ENCODE measurements at places on chromosomes 13 and 19. TPM values are rescaled to one million over a fixed set of nuclear protein-coding genes. Genes with fewer than 3 reads are reported as not detected.
A peak's percentile ranks its signal among the peaks of the same experiment; 100 is the strongest.

- H3K27me3 ChIP-seq, result no peaks in the 10 kb centered on the region
- peak; percentile 33 for DNase-seq
- H3K27ac ChIP-seq, result no peak overlapping the region
- H3K36me3 ChIP-seq, result no peaks in the 10 kb centered on the region
These were observed 130.3 kb upstream of the LSM14A start for GRCh38 chr19:34041925-34042521.

DNA sequence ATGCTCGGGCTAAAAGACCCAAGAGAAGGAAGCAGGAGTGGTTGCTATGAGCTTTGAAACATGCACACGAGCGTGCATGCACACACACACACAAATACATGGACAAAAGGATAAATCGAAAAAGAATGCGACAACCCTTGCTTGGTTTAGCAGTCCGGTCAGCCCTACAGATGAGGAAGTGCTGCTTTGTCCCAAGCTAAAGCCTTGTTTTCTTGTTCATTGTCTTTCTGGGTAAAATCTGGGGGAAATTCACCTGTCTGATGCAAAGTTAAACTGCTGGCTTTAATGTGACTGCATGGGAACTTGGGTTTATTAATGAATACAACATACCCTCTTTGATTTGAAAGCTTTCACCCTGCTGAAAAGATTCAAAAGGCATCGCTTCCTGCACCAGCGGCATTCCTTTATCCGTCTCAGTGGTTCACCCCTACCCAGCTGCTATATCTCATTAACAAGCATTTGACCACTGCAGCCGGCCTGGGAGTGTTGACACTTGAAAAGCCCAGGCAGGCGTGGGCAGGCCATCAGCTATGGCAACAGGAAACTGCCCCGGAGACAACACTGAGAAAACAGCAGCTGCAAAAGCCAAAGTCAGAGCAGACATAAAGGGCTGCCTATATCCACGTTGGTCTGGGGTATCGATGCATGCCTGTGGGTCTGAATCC lies 301.7 kb downstream of the NDFIP2 start:
- peaks cover 11% of the 10 kb centered on the region for H3K4me1 ChIP-seq
- H3K36me3 ChIP-seq, result no peaks in the 10 kb centered on the region
- no peaks in the 10 kb centered on the region for H3K27me3 ChIP-seq
- H3K27ac ChIP-seq, result peak overlapping the region; percentile 58

DNA sequence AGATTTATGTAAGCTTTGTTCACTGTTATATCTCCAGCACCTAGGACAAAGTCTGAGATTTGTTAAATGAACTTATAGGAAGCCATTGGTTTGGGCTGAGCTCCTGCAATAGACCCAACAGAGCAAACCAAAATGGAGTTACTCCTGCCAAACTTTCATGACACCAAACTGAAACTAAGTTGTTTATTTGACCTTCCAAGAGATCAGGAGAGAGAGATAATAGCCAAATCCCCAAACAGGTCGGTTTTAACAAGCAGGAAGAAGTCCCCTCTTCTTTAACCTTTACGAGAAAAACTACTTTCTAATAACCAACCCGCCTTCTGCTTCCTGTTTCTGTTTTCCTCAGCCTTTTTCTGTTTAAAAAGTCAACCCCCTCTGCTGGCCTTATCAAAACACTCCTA lies 54.9 kb upstream of the ATP12A start:
- H3K27ac ChIP-seq, result no peak overlapping the region
- H3K4me3 ChIP-seq, result no peak overlapping the region
- peaks cover 2% of the 10 kb centered on the region for H3K4me1 ChIP-seq
- no peaks in the 10 kb centered on the region for H3K36me3 ChIP-seq

MATK gene
- not detected for total RNA-seq

DNA sequence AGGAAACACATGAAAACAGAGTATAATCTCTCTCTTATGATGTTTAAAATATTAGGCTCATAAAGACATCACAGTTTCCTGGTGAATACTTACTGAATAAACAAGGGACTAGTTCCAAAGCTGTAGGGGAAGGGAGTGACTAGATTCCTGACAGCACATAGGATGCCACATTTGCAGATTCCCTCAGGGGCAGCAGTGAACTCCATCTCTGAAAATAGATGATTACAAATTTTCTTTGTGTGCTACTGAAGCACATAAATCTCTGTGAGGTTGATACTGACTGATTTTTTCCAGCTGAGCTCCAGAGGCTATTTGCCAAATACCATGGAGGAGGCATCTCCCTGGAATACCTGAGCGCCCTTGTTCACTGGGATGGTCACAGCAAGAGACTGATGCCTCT lies 77.3 kb downstream of the FGF9 start:
- H3K27me3 ChIP-seq, result no peaks in the 10 kb centered on the region
- H3K27ac ChIP-seq, result peak overlapping the region; percentile 3
- DNase-seq, result peak; percentile 30

SIGLEC5 gene
- not detected for total RNA-seq

- no peak for DNase-seq
- no peaks in the 10 kb centered on the region for H3K36me3 ChIP-seq
- no peaks in the 10 kb centered on the region for H3K4me1 ChIP-seq
- H3K27me3 ChIP-seq, result peaks cover 54% of the 10 kb centered on the region
These were observed 616 bp upstream of the PCDH17 start for GRCh38 chr13:57630661-57631595.

All from IMR-90 (cell line).